ENCODE measurements at places on chromosomes 12 and 14.

DNA sequence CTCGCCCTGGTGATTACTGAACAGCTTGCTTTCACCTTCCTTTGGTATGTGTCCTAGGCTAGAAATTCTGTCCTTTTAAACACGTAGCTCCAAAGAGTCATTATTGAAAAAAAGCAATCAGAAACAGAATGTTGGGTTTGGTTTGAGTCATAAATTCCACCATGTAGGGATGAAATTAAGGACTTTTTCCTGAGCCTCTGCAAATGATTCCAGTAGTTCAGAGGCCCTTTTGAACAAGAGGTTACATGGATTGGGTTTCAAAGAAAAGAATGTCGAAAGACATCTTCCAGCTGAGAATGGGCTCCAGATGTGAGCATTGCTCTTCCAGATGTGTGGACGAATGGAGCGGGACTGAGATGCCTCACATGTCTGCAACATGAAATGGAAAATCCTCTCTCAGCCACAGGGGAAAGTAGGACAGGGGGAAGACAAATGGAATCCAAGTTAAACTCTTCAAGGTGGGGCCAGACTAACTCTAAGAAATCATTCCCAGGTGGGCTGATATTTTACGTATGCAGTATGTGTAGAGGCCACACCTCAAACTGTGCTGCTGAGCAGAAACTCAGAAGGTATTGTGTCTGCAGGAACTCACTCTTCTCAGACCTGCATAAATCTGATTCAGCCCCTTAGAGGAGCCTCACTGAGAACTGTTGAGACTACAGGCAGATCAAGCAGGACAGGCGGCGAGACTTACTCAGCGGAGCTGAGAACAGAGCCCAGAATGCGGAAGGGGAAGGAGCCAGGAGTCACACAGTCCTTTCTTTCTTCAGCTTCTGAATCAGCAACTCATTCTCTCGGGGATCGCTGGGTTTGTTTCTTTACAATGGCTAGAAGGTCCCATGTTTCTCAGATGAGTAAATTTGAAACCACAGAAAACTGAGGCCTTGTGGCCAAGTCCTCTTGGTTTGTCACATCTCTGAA, 23.3 kb upstream of the EMP1 start:
- DNase-seq = peak; percentile 63

- DNase-seq = peak; percentile 64
These were observed 110.9 kb downstream of the KSR2 start for GRCh38 chr12:117857632-117858612.

DNA sequence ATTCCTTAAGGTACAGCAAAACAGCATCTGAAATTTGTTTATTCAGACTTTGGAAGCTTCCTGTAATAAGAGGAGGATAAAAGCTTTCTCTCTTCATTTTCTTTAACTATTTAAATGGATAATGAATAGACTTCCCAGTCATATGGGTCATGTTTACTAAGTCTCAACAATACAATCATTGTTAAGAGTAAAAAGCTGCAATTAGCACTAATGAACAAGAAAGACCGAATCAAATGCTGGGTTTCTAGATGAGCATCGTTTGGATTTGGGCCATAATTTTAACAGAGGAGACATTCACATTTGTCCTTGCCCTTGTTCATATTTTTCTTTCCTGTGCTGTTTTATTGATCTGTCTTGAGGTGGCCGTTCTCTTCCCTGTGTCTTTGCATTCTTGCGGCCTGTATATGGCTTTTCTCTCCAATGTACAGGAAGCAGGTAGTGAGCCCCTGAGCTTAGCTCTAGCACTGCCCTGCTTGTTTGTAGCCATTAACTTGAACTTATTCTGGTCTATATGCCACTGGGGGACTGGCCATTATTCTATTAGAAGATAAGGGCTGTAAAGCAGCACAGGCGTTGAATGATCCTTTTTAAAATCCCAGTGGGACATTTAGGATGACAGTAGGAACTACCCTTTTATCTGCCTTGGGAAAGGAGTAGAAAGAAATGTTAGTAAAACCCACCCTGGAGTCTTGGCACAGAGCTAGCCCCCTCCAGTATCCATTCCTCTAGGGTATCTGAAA, 34.6 kb downstream of the ABHD12B start:
- DNase-seq = no peak

DNA sequence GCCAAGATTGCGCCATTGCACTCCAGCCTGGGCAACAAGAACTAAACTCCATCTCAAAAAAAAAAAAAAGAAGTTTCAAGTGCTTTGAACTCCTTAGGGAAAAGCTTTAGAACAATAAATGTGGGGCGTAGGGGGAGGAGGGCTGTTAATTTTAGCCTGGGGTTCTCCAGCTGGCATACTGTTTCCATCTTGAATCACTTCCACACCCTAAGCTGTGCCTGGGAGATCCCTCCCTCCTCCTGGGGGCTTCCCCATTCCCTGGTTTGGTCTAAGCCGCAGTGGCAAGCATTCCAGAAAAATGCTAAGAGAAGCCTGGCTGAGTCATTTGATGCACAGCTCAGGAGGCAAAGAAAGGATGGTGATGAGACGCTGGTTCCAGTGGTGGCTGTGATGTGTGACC, 2.3 kb upstream of the ZNF384 start:
- peak; percentile 69 for DNase-seq

DNA sequence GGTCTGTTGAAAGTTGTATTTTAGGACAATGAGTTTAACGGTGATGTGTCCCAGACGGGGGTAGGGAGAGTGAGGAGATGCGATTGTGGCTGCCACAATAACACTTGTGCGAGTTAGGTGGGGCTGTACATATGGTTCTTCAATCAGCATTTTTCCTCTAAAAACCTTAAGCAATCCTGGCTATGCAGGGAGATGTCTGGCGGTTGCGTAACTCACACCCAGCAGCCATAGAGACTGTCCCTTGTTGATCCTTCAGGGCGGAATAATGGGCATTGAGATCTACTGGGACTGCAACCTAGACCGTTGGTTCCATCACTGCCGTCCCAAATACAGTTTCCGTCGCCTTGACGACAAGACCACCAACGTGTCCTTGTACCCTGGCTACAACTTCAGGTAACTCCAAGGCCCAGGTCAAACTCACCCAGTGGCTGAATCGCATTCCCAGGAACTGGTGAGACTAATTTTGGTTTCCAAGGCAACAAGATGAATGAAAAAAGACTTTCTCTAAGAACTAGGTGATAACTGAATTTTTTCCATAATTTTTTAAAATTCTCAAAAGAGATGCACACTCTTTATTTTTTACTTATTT, 34.6 kb downstream of the P2RX7 start:
- peak; percentile 51 for DNase-seq

- DNase-seq = peak; percentile 57
These were observed 17.0 kb downstream of the NOC4L start for GRCh38 chr12:132161036-132161781.

GRCh38 chr14:71416392-71416791, 509.1 kb downstream of the PCNX1 start:
- DNase-seq = no peak

DNA sequence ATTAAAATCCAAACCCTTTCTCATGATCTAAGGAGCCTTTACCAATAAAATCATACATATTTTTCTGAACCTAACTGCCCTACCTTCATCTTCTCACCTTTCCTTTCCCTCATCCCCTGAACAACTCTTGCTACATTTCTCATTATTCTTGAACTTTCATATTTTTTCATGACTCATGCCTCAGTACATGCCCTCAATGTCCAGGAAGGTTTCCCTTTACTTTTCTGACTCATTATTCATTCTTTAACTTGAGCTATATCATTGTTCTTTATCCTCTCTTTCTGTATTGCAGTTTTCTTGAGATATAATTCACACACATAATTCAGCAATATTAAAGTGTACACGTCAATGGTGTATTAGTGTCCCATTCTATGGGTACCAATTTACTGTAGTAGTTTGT, 231.0 kb downstream of the ALG10B start:
- DNase-seq = no peak

GRCh38 chr14:91918186-91918883, 29.2 kb downstream of the FBLN5 start:
- no peak for DNase-seq

DNA sequence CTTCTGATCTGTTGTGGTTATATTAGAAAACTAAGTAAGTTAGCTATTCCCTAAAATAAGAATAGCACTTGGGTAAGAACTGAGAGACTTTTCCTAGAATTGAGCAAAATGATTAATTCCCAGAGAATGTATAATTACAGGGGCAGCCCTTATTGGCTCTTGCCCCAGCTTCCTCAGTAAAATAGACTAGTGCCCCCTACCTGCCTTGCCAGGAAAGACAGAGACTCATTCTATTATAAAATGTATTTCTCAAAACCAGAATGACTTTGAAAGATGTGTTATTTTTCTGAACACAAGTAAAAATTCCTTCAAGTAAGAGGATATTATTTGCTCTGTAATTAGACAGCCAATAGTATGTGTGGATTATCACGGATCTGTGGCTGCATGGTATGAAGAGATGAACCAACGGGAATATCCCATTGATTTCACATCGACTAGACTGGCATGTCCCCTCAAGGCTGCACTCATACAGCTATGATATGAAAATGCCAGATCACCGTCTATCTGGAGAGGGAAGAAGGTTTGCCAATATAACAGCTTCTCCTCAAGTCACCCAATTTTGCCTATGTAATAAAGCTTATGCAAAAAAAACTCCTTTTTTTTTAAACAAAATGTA, 7.4 kb upstream of the GLRX5 start:
- DNase-seq = peak; percentile 62

- no peak for DNase-seq
These were observed 2.1 kb upstream of the TEDC1 start for GRCh38 chr14:105488781-105489541.

DNA sequence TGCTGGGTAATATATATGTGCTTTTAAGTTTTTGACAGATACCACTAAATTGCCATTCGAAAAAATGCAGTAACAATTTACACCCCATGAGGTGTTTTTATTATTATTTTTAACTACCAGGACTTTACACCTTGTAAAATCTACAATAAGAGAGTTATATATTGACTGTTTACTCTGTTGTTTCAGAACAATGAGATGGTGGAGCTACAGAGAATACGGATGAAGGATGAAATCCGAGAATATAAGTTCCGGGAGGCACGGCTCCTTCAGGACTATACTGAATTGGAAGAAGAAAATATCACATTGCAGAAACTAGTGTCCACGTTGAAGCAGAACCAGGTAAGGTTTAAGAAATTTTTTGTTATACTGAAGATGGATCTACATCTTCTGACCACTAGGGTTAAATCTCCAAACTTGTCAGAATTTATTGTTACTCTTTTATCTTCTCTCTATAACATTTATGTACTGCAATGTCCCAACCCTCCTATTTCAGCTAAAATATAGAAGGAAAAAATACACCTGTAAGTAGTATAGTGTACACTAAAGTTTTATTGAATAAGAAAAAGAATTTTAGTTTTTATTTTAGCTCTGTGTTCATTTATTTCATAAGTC, 105.4 kb upstream of the FGD4 start:
- DNase-seq = no peak

GRCh38 chr14:73740618-73741326, 26.6 kb upstream of the PNMA1 start:
- no peak for DNase-seq

DNA sequence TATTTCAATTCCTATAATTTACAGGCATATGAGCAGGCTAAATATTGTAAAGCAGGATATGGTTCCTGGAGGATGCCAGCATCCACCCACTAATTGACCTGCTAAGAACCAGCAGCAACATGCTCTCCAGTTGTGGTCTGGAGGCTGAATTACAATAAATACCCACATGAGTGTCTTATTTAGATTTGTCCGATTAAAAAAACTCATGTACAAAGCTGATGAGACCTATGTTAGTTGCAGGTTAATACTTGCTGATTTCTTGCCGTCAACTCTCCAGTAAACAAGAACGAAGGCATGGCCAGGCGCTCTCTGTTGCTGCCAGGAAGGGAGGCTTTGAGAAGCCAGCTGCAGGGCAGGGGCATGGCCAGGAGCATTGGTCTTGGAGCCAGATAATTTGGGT, 169.3 kb upstream of the PRICKLE1 start:
- DNase-seq = no peak

GRCh38 chr14:49051328-49052060, 534.7 kb downstream of the RPS29 start:
- DNase-seq = no peak

DNA sequence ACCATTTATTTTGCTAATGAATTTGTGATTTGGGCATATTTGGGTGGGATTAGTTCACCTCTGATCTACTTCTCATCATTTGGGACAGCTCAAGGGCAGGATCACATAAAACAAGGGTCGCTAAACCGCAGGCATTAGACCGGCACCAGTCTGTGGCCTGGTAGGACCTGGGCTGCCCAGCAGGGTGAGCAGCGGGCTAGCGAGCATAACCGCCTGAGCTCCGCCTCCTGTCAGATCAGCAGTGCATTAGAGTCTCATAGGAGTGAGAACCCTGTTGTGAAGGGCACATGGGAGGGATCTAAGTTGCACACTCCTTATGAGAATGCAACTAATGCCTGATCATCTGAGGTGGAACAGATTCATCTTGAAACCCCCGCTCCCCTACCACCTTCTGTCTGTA, 785.3 kb downstream of the TRHDE start:
- DNase-seq = peak; percentile 3

- peak; percentile 29 for DNase-seq
These were observed 1.1 kb downstream of the GXYLT1 start for GRCh38 chr12:42143452-42144157.

DNA sequence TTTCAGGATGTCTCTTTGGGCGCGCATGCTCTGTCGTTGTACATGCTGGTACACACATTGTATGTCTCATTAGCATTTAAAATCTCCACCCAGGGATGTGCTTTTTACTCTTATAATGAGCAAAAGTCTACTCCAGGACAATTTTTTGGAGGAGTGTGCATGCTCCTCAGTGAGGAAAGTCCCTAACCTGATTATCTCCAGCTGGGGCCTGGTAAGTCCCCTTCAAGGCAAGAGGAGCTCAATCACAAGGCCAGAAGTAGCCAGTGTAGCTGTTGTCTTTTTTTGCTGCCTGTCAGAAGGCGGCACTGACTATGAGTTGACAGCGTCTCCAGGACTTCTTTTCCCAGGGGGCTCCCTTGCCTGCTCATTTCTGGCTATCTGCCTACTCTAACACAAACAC, 218.3 kb upstream of the CNTN1 start:
- no peak for DNase-seq

- DNase-seq = no peak
These were observed 71.7 kb downstream of the TGFB3 start for GRCh38 chr14:75910048-75910447.

- peak; percentile 64 for DNase-seq
These were observed 429.1 kb downstream of the RAD51B start for GRCh38 chr14:68248481-68249255.

GRCh38 chr14:73785834-73786635, 65.6 kb upstream of the PTGR2 start:
- peak; percentile 95 for DNase-seq

- peak; percentile 43 for DNase-seq
These were observed 175.4 kb upstream of the LHX5 start for GRCh38 chr12:113647048-113647447.

DNA sequence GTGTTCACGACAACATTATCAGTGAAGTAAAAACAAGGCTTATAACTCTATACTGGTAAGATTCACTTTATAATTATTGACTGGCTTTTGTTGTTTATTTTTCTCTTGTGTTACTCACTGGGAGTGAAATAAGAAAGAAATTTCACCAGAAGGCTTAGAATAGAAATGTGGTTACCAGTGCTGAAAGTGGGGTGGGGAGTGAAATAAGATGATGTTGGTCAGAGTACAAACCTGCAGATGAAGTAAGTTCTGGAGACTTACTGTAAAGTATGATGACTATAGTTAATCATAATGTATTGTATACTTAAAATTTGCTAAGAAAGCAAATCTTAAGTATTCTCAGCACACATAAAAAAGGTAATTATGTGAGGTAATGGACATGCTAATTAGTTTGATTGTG, 198.4 kb downstream of the KLHL28 start:
- no peak for DNase-seq

- DNase-seq = no peak
These were observed 18.9 kb upstream of the CERS5 start for GRCh38 chr12:50185970-50186663.

Measured in NB4 (cell line).